Stimulated activated naive B cell treated with anti-CD40 and anti-IgM and Interleukin-4, amounts not matched to agents 10 μg/mL and 1 μg/mL and 100 μg/mL, for 72 hours (primary cell): ENCODE measurements at places on chromosomes 3 and 15.

- no peaks in the 10 kb centered on the region for H3K4me1 ChIP-seq
- no peak overlapping the region for H3K27ac ChIP-seq
- DNase-seq = no peak
- H3K27me3 ChIP-seq = no peaks in the 10 kb centered on the region
- H3K36me3 ChIP-seq = no peaks in the 10 kb centered on the region
- H3K4me3 ChIP-seq = no peak overlapping the region
Observed at GRCh38 chr15:45535486-45536042, 13.0 kb upstream of the SLC30A4 start.

- H3K4me1 ChIP-seq = peaks cover 4% of the 10 kb centered on the region
- peaks cover 18% of the 10 kb centered on the region for H3K36me3 ChIP-seq
- H3K27me3 ChIP-seq = no peaks in the 10 kb centered on the region
Observed at GRCh38 chr3:138774529-138775253, 60.0 kb downstream of the PIK3CB start.

DNA sequence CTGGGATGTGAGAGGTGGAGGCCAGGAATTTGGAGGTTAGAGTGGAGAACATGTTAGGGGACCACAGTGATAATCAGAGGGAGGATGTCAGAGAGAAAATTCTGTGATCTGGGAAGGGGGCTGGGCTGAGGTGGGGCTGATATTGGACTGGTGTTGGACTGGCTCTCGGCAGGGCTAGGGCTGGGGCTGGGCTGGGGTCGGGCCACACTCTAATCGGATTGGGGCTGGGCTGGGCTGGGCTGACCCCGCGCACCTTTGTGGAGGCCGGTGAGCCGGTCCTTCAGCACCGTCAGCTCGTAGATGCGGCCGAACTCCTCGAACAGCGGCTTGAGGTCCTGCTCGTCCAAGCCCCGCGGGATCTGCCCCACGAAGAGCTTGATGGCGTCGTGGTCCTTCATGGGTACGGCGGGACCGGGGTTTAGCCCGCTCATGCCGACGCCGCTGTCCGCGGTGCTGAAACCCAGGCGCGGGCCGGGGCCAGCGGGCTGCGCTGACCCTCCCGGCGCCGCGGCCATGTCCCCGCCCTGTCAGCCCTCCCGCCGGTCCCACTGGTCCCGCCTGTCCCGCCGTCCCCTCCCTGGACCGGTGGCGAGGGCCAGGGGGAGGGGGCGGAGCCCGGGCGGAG lies 485 bp downstream of the CELF6 start:
- H3K4me1 ChIP-seq = peaks cover 17% of the 10 kb centered on the region
- no peak overlapping the region for H3K27ac ChIP-seq
- peaks cover 6% of the 10 kb centered on the region for H3K27me3 ChIP-seq
- peak; percentile 15 for DNase-seq
- H3K4me3 ChIP-seq = peak overlapping the region; percentile 74

DNA sequence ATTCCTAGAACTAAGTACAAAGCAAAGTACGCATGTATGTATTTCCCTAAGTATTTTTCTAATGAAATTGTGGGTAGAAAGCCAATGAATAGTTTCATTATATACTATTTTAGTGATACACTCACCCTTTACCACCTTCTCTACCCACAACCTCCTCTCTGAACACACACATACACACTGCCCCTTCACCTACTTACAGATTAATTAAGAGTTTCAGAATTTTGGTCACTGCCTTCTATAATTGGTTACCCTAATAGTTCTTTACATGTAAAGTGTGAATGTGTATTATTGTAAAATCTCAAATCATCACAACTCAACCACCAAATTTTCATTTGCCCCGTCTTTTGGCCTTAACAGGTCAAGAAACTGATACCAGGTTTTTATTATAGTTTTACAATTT lies 7.2 kb downstream of the PFN2 start:
- H3K36me3 ChIP-seq = peaks cover 6% of the 10 kb centered on the region
- peaks cover 8% of the 10 kb centered on the region for H3K4me1 ChIP-seq
- no peak overlapping the region for H3K27ac ChIP-seq
- no peak for DNase-seq

- DNase-seq = no peak
- no peaks in the 10 kb centered on the region for H3K27me3 ChIP-seq
- H3K4me1 ChIP-seq = peaks cover 11% of the 10 kb centered on the region
- peaks cover 49% of the 10 kb centered on the region for H3K36me3 ChIP-seq
- no peak overlapping the region for H3K4me3 ChIP-seq
- no peak overlapping the region for H3K27ac ChIP-seq
Observed at GRCh38 chr15:66524838-66525237, 19.7 kb downstream of the ZWILCH start.
